H9 (cell line): ENCODE measurements at places on chromosomes 4 and X.

DNA sequence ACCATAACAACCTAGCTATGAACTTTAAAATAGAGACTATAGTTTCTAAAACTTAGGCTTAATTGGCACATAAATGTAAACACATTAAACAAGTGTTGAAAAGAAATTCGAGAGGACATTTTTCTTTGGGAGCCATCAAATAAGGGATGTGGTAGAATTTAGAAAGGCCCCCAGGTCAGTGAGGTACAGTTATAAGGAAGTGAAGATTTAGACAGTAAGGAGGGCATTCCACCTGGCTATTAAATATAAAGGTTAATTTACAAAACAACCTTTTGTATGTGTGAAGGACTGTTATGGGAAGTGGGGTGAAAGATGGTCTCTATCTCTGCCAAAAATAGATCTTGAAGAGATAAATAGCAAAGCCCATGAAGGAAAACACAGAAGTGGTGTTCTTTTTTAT is 83.9 kb downstream of the AFF1 start:
- no peak for DNase-seq

GRCh38 chrX:68978255-68978654 is 149.4 kb downstream of the EFNB1 start:
- DNase-seq, result peak; percentile 53

DNA sequence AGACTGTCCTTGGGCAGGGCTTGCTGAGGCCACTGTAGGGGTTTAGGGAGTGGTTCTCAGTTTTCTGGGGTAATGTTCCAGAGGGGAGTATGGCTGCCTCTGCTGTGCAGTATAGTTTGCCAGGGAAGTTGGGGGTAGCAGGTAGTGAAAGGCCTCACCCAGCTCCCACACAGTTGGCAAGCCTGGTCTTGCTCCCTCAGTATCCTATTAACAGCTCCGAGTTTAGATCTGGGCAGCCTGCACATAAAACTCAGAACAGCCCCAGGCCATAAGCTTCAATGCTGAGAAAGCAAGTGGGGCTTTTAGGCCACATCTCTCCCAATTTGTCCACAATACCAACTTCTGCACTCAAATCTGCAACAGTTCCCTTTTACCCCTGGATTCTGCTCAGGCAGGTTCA is 205.2 kb downstream of the GALNTL6 start:
- no peak for DNase-seq

DNA sequence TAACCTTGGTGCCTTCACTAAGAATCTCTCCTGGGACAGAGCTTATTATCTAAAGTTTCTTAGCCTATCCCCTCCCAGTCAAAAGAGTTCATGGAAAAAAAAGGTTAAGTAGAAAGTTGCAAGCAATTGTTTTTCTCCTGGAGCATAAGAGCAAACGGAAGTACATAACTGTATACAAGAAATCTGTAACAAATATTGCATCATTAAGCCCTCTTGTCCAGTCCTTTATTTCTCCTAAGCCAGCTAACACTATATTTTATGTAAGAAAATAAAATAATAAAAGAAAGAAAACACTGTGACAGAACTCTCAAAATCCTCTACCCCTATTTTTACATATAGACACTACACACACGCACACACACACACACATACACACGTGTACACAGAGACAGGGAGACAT is 255.3 kb downstream of the NAF1 start:
- DNase-seq, result no peak

- DNase-seq, result no peak
Observed at GRCh38 chrX:132365490-132365889, 123.3 kb downstream of the MBNL3 start.
